Activated CD8-positive, alpha-beta T cell treated with anti-CD3 and anti-CD28 coated beads, Interleukin-2, amount 10 ng/mL, durations not matched to agents 7 days and 5 days (primary cell): ENCODE measurements at places on chromosomes 2 and 18. TPM values are rescaled to one million over a fixed set of nuclear protein-coding genes. Genes with fewer than 3 reads are reported as not detected.

- H3K4me3 ChIP-seq: no peak overlapping the region
- DNase-seq: no peak
- H3K36me3 ChIP-seq: peaks cover 2% of the 10 kb centered on the region
- peaks cover 44% of the 10 kb centered on the region for H3K4me1 ChIP-seq
- no peak overlapping the region for H3K27ac ChIP-seq
These were observed 184.8 kb downstream of the PRKCE start for GRCh38 chr2:45836316-45836715.

DNA sequence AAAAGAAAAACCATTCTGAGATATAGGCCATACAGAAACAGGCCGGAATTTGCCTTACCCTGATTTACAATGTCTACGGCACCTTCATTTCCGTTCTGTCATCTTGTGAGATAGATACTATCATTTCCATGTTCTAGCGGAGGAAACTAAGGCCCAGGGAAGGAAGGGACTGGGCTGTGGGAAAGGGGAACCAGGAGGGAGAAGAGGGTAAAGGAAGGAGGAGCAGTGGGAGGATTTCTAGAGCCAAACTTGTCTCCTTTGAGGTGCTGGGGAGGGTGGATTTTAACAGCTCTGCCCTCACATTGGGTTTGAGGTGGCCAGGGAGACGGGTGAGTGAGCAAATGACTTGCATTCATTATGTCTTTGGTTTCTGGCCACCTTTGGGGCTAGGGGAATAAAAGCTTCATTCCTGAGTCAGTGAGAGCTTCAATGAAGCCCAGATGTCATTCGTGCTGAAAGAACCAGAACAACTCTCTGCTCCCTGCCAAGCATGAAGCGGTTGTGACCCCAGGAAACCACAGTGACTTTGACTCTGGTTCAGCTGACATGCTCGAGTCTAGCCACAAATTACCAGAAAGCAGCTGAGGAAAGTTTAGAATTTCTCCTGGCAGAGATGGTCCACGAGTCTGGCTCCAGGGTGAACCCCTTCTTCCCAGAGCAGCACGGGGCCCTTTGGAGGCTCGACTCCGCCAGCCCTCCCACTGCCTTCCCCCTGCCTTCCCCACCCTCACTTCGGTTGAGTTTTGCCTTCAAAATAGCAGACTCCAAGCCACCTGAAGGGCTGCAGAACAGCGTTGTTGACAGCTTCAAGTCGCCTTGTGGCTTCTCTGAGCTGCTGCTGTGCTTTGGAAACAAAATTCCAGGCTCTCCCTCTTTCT, 3.8 kb downstream of the ACTG2 start:
- peaks cover 47% of the 10 kb centered on the region for H3K4me1 ChIP-seq
- H3K27ac ChIP-seq: peak overlapping the region; percentile 99
- H3K27me3 ChIP-seq: no peaks in the 10 kb centered on the region
- peak; percentile 81 for DNase-seq

DNA sequence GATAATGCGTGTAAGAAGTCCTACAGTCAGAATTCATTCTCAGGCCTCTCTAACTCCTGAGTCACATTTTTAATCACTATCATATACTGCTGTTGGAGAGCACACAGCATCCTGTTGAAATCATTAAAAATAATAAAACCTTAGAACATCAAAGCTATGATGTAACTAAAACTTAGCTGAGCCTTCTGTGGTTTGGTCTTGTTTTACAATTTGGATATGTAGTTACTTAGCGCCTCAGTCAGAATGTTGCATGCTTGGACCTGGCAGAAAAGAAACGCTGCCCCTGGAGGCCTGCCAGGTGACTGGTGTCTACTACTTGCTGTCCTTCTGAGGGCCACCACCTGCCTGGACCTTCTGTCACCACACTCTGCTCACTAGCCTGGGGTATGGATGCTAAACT, 261.1 kb upstream of the RASGRP3 start:
- H3K27me3 ChIP-seq: peaks cover 2% of the 10 kb centered on the region
- no peak overlapping the region for H3K4me3 ChIP-seq
- DNase-seq: no peak
- peaks cover 2% of the 10 kb centered on the region for H3K4me1 ChIP-seq
- no peak overlapping the region for H3K27ac ChIP-seq

DNA sequence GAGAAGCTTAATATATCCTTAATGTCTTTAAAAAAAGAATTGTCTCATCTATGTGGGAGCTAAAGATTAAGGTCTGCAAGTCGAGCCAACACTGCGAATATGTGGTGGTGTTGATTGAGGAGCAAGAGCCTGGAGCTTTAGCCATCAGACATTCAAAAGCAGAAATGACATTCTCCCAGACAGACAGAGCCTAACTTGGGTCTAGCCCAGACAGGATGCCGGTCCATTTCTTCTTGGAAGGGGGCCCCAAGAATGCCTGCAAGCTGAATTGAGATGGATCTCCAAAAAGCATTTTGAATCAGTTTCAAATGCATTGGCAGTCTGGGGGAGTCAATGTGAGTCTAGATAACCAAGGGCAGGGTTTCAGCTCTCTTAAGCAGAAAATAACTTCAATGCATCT, 30.1 kb upstream of the EML4 start:
- H3K4me1 ChIP-seq: peaks cover 76% of the 10 kb centered on the region
- H3K4me3 ChIP-seq: no peak overlapping the region
- H3K27ac ChIP-seq: no peak overlapping the region
- DNase-seq: no peak
- H3K27me3 ChIP-seq: no peaks in the 10 kb centered on the region

DNA sequence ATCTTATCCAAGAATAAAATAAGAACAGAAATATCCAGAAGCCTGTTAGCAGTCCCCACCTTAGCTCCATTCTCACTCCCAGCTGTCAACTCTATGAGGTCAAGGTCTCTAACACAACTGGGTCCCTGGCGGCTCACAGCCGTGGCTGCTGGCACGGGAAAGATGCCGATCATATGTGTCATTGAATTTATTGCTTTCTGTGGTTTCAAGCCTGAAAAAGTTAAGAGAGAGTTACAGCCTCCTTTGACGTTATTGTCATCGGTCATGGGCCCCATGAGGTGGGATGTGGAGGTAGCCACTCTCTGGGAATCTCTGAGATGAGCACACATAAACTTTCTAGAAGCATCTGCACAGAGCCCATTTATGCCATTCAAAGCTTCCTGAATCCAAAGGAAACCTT, 28.7 kb upstream of the CABLES1 start:
- no peaks in the 10 kb centered on the region for H3K36me3 ChIP-seq
- no peak overlapping the region for H3K27ac ChIP-seq
- H3K4me3 ChIP-seq: no peak overlapping the region
- H3K27me3 ChIP-seq: peaks cover 4% of the 10 kb centered on the region
- no peak for DNase-seq

CNTNAP5 gene
- not detected for total RNA-seq

STARD6 gene
- total RNA-seq: not detected
